Activated T-helper 2 cell treated with anti-CD3 and anti-CD28 coated beads, Interferon-gamma antibody, Interleukin-2, Interleukin-4, amounts not matched to agents 10 μg/mL and 5 μg/mL and 100 μg/mL, durations not matched to agents 14 hours and 24 hours and 36 hours (primary cell): ENCODE measurements at places on chromosomes 2 and 18.

GRCh38 chr2:71880846-71881610 lies 266.6 kb downstream of the CYP26B1 start:
- DNase-seq = no peak

DNA sequence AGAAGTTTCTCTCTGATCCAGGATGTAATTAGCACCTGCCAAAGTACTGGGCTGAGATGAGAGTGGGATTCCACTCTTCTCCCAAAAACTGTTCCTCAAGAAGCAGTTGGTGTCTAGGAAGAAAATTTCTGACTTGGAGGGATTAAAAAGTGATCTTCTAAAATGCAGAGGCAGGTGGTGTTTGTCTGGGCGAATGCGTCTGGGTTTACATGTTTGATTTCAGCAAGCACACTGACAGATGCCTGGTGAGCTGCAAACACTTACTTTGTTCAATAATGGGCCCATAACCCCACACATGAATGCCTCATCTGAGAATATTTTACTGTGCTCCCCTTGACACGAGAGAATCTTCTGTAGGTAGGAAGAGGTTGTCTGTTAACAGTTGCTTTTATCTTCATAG lies 24.3 kb upstream of the KCNF1 start:
- no peak for DNase-seq

GRCh38 chr18:73881396-73881917 lies 266.2 kb downstream of the FBXO15 start:
- DNase-seq = no peak

DNA sequence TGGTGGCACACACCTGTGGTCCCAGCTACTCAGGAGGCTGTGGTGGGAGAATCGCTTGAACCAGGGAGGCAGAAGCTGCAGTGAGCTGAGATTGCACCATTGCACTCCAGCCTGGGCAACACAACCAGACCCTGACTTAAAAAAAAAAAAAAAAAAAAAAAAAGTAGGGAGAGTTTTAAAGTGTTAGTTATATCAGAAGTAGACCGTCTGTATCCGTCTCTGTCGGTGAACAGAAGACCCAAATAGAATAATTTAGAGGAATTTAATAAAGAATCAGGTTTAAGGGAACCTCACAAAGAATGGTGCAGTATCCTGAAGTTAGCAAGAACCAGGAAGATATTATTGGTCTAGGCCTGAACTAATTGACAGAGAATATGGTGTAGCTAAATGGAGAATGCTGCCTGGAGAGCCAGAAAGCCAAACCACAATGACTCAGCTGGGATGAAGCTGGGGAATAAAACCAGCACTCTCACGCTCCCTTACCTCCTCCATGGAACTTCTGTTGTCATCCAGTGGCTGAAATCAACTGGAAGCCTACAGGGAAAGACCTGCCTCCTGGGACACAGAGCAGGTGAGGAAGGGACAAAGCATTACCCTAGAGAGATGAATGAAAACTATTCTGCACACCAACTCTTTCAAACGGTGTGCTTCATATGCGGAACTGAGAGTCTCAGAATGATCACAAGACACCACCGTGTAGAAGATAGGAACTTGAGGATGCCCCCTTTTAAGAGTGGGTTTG lies 39.1 kb upstream of the PLEKHM3 start:
- DNase-seq = no peak

- no peak for DNase-seq
Observed at GRCh38 chr2:49903471-49903870, 749.2 kb upstream of the FSHR start.

- no peak for DNase-seq
Observed at GRCh38 chr18:25495606-25496005, 143.6 kb upstream of the ZNF521 start.
